ENCODE measurements at places on chromosomes 7 and 10.

GRCh38 chr7:152521420-152522337 lies 85.9 kb upstream of the KMT2C start:
- DNase-seq: no peak

GRCh38 chr7:134625550-134625949 lies 21.1 kb upstream of the BPGM start:
- no peak for DNase-seq

DNA sequence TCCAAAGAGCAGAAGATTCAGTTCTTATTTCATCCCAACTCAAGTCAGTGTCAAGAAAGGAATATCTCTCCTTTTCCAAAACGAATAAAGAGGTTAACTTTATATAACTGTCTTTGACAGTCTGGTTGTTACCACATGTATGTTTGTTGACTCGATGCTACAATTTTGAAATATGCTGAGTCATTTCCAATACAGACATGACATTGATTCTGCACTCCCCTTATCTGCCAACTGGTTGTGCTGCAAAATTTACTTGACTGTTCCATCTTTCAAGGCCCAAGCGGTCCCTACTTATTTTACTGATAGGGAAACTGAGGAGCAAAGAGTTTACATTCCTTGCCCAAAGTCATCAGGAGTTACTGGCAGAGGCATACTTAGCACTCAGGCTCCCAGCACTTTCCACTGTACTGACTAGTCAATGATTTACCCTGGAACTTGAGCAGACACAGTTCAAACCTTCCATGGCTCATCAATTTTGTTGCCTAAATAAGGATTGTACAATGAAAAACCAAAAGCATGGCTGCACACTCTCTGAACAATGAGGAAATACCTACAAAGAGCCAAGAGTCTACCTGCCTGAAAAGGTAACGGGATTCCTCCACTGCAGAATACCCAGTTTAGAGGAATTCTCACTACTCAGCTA lies 52.8 kb downstream of the ABLIM1 start:
- no peak for DNase-seq

DNA sequence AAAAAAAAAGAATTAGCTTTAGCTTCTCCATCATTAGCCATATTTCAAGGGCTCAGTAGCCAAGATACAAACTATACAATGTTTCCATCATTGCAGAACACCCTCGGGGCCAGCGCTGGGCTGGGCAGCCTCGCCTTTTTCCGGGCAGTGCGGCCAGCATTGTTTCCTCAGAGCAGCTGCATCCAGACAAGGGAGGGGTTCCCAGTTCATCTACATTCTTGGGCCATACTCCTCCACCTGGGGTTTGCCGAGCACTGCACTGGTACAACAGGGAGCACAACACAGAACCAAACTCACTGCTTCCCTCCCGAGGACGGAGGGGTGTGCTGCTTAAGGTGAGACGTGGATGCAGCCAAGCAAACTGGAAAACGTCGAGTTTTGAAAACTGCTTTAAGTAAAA lies 2.4 kb upstream of the PKD1L1 start:
- no peak for DNase-seq

- DNase-seq: no peak
These were observed 235.1 kb upstream of the AUTS2 start for GRCh38 chr7:69363136-69363535.

- peak; percentile 68 for DNase-seq
These were observed at the start of gene KCNIP2 for GRCh38 chr10:101843032-101844021. TSS of gene KCNIP2 (minus strand) at chr10:101843800. CDS start at chr10:101843568, 232 bp downstream.

DNA sequence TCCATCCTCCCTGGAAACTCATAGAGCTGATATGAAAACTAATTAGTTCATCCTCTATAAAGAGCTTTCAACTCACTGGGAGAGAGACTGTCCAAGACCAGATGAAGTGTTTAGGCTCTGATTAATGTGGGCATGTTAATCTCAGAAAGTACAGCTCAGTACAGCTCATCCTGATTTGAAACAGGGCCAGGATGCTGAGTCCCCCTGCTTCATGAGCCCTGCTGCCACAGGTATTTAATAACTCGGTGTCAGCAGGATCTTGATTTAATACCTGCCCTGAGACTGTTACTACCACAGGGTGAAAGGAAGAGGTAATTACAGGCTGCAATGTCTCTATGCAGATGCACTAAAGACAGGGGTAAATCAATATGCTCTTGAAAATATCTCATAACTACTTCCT lies 10.8 kb downstream of the LMOD2 start:
- peak; percentile 28 for DNase-seq

- no peak for DNase-seq
These were observed 107.5 kb upstream of the WAC start for GRCh38 chr10:28425422-28425821.

DNA sequence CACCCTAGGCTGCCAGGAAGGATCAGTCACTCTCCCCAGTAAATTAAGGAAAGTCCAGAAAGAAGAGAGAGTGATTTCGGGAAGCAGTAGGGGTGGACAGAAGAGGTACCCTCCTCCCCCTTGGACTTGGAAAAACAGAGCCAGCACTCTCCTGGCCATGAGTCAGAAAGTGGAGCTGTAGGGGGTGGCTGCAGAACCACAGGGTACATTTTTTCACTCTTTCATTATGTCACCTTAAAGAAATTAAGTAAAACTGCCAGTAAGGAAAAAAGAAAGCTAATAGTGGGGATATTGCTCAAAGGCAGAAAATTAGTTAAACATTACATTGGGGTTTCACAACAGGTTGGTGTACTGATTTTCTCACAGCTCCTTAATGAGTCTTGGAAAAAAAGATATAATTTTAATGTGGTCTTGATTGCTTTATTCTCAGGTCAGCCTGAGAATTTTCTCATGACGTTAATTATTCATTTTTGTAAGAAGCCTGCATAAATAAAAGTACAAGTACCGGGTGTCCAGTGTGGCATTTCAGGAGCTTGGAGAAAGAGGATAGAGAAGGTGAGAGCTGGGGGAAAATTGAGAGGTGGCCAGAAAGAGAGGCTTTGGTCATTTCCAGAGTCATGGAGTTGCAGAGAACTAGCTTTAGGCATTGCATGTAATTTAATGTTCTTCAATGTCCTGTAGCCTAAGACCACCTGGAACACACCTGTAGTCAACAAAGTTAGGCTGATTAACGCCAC lies 23.2 kb upstream of the AOAH start:
- DNase-seq: no peak

DNA sequence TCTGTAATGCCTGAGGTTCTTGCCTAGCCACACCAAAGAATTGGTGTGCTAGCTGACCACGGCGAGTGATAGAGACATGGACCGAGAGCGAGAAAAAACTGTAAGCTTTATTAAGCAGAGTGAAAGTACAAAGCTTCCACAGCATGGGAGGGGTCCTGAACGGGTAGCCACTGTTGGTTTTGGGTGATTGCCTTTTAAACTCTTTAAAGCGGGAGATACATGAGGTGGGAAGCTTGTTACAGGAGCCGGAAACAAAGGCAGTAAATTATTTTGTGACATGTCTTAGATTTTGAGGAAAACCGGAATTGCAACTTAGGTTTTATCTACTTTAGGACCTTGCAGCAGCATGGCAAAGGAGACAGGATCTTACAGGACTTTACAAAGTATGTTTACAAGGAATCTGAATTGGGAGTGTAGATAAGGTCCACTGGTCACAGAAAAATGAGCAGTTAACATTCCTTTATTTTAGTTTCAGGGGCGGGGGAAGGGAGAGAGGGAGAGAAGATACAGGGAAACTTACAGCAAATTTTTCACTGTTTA lies 252.7 kb upstream of the MBL2 start:
- no peak for DNase-seq

DNA sequence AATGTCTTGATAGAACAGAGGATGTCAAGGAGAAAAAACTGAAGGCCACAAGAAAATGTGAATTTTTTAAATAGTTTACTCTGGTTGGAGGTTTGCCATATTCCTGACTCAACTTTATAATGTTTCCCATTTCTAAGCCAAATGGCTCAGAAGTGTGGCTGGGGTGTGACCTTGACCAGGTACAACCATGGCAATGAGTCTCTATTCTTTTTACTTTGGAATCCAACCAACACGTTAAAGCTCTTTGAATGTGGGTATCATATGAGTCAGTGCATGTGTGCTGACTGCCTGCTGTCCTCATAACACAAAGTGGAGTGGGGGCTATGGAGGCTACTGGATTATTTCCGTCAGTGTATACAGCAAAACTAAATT lies 33.5 kb upstream of the DLD start:
- DNase-seq: no peak

- no peak for DNase-seq
These were observed 121.1 kb downstream of the CXCL12 start for GRCh38 chr10:44263771-44264170.

DNA sequence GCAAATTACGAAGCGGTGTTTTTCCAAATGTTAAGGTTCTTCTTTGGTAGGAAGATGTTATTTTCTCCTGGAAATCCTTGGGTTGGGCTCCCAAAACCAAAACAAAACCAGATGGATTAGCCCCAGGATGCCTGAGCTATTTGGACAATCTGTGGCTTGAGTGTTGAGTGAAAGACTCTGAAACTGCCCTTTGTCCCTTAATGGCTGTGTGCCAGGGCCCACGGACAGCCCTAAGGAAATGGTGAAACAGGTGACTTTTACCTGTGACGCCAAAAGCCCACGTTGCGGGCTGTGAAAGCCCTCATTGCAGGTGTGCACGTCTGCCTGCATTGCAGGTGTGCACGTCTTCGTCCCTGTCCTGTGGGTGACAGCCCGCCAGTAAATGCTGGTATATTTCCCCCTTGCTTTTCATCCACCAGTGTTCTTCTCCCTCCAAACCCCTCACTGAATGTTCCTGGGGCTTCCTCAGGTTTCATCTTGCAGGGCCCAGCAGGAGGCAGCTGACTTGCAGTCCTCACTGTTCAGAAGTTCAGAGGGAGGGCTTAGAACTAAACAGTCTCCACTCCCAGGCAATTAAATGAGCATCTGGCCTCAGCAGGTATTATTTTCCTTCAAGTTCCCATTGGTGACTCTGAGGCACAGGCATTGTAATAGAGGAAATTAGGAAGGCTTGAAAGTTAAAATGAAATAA lies 10.7 kb downstream of the PFKP start:
- DNase-seq: no peak

DNA sequence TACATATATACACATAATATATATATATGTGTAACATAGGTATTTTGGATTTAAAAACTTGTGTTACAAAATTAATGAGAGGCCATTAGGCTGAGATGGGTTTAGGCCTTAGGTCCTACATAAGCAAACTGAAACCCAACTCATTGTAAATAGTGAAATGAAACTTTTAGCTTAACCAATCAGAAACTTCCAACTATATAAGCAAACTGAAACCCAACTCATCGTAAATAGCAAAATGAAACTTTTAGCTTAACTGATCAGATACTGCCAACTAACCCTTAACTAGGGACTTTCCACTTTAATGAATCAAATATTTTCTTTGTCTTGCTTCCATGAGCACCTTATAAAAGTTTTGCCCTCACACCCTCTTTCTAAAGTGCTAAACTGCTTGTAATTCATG lies 17.3 kb upstream of the SAMD9L start:
- DNase-seq: no peak

GRCh38 chr7:3589752-3590151 lies 288.7 kb downstream of the SDK1 start:
- no peak for DNase-seq

- no peak for DNase-seq
These were observed 74.6 kb upstream of the GDF10 start for GRCh38 chr10:47225219-47225927.

GRCh38 chr7:29806995-29807841 lies 910 bp downstream of the WIPF3 start:
- DNase-seq: no peak

GRCh38 chr10:30812018-30812851 lies 182.7 kb upstream of the LYZL2 start:
- DNase-seq: no peak

DNA sequence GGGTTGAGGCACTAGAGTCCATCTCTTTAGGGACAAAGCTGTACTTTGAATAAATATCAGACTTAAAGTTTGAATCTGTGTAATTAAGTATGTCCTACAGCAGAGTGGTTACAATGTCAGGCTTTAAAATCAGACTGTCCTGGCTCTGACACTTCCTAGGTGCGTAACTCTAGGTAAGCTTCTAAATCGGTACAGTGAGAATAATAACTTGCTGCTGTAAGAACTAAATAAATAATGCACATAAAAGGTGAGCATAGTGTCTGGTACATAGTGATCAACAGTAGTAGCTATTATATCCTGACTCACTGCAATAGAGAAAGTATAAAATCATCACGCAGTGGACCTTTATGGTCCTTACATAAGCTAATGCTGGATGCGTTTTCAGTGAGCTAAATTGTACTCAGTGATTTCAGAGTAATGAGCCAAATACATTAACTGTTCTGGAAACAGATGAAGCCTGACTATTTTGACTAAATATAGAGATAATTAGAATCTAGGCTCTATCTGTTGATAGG lies 72.2 kb upstream of the PDK4 start:
- DNase-seq: no peak
